ENCODE measurements at places on chromosomes 7 and 10. TPM values are rescaled to one million over a fixed set of nuclear protein-coding genes. Genes with fewer than 3 reads are reported as not detected.

Gene FEZF1
- not detected for total RNA-seq

Gene CCNJ
- total RNA-seq, result 7.2 TPM

Gene ACBD7
- total RNA-seq, result 0.72 TPM

Gene TFEC
- 1.9 TPM for total RNA-seq

Gene FAM25C
- not detected for total RNA-seq

Gene KDM7A
- total RNA-seq, result 62.5 TPM

Gene SLIT1
- total RNA-seq, result 0.19 TPM

Gene LEP
- total RNA-seq, result 0.10 TPM

Gene INHBA
- total RNA-seq, result 0.16 TPM

Gene C10orf67
- not detected for total RNA-seq

Gene SPDYE16
- total RNA-seq, result 0.88 TPM

Gene OPN1SW
- not detected for total RNA-seq

Gene TACR2
- not detected for total RNA-seq

Gene CCDC172
- not detected for total RNA-seq

Gene FLNC
- 0.05 TPM for total RNA-seq

Gene C10orf71
- total RNA-seq, result not detected

Gene CLRN3
- not detected for total RNA-seq

Gene CCDC146
- total RNA-seq, result 11.9 TPM

Gene FBXW4
- total RNA-seq, result 105 TPM

Gene FAM25G
- not detected for total RNA-seq

Gene PRRT4
- 0.65 TPM for total RNA-seq

Gene PLPP4
- not detected for total RNA-seq

Gene PKD1L1
- total RNA-seq, result 0.95 TPM

Gene UPK3B
- 6.5 TPM for total RNA-seq

Gene CFAP70
- 0.61 TPM for total RNA-seq

Gene H2AZ2
- total RNA-seq, result 141 TPM

Gene PHYHIPL
- total RNA-seq, result not detected

Gene WBP1L
- total RNA-seq, result 34.1 TPM

Gene ACADSB
- total RNA-seq, result 47.0 TPM

Gene SLC16A9
- total RNA-seq, result 1.5 TPM

Gene GRK5
- total RNA-seq, result 39.3 TPM

Gene FAM241B
- 12.4 TPM for total RNA-seq

Gene FIGNL1
- 28.1 TPM for total RNA-seq

Gene DMTF1
- 118 TPM for total RNA-seq

Gene NACAD
- total RNA-seq, result not detected

Gene GSAP
- 59.8 TPM for total RNA-seq

Gene ATE1
- total RNA-seq, result 26.6 TPM

Gene NKX1-2
- not detected for total RNA-seq
